GM23338 (cell line): ENCODE measurements at places on chromosomes 3 and 15.

DNA sequence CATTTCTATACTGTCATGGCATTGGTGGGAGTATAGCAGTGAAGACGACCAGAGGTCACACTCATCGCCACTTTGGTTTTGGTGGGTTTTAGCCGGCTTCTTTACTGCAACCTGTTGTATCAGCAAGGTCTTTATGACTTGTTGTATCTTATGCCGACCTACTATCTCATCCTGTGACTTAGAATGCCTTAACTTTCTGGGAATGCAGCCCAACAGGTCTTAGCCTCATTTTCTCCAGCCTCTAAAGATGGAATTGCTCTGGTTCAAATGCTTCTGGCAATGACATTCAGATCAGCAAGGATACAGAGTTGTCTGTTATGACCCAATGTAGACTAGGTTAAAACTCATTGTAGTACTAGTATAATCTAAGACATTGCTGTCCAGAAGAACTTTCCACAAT, 54.9 kb upstream of the LRTM1 start:
- DNase-seq, result no peak

GRCh38 chr3:359672-360071, 163.1 kb downstream of the CHL1 start:
- DNase-seq, result no peak

DNA sequence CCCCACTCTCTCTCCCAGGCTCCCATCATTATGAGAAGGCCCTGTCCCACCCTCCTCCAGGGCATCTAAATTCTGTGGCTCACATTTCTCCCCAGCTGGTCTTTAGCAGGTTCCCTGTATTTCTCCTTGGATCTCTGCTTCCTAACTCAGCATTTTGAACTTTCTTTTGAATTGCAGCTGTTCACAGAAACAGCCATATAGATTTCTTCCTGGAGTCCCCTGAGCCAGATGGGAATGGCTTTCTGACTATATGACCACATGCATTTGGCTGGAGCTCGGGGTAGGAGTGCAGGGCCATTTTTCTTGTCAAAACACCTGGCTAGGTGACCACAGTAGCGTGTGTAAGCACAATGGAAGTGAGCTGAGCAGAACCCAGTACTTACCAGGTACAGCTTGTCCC, 22.0 kb downstream of the RBP2 start:
- no peak for DNase-seq

DNA sequence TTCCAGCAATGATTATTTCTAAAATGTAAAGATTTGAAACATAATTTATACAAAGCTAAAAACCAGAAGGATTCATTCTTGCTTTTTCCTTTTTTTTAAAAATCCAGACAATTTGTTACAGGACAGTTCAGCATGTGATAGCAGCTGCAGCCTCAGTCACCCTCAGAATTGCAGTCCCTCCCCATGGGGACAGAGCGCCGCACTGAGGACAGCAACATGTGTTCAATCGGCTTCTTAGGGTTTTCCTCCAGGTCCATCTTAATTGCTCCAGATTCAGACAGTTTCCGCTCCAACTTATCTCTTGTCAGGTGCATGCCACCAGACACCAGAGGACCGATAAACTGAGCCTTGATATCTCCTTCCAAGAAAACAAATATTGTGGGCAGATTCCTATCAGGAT, 134.9 kb upstream of the TBC1D5 start:
- no peak for DNase-seq

DNA sequence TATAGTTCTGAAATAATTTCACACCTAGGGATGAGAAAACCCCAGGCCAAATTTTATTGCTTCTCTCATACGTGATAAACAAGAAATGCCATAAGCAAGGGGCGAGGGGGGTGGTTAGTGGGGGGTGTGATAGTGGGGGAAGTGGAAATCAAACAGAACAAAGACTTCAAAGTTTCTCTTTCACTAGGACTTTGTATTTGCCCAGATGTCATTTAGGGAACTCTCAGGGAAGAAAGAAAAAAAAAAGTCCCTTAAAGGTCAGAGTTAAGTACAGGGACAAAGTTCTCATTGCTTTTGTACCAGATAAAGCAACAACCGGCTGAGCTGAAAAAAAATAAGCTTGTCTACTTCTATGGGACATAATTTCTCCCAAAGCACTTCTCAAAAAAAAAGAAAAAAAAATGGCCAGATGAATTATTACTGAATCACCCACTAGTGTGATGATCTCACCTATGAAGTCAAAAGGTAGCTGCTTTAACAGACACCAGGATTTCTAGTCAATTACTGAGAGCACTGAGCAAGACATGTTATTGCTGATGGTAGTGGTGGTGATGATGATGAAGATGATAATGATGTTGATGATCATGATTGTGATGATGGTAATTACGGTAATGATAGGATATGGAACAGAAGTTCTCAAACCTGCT, 56.2 kb downstream of the FHIT start:
- DNase-seq, result no peak

DNA sequence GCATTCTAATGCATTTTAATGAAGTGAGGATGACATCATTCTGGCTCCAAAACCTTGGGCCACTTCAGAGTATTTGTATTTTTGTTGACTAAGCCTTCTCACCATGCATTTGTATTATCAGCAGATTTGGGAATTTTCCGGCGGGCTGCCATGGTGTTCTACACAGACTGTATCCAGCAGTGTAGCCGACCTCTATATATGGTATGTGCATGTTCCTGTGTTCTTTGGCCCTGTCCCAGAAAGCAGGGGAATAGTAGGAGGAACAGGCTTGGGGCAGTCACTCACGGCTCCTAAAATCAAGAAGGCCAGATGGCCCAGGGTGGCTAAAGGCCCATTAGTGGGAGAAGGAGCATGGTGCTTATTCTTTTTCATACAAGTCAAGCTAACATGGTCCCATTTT, 80.5 kb downstream of the USF3 start:
- no peak for DNase-seq

- DNase-seq, result no peak
These were observed 292.5 kb upstream of the SATB1 start for GRCh38 chr3:18717598-18717997.

DNA sequence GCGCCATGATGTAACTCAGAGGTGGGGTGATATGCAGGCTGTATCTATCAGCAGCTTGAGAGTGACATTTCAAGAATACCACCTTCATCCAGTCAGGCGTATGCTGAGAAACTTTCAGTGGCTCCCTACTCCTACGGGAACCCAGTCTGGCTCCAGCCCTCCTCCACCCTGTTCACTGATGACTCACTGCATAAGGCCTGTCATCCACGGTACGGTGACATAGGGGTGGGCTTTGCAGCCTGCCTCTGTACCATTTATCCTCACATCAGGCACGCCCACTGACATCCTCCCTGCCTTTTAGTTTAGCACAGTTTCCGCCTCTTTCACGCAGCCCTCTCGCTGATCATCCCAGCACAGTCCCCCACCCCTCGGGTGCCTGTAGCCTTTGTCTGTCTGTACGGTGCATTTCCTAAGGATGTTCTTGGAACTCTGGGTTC, 11.7 kb downstream of the PXYLP1 start:
- DNase-seq, result no peak

- DNase-seq, result no peak
These were observed 73.0 kb upstream of the PCSK6 start for GRCh38 chr15:101562428-101563059.

DNA sequence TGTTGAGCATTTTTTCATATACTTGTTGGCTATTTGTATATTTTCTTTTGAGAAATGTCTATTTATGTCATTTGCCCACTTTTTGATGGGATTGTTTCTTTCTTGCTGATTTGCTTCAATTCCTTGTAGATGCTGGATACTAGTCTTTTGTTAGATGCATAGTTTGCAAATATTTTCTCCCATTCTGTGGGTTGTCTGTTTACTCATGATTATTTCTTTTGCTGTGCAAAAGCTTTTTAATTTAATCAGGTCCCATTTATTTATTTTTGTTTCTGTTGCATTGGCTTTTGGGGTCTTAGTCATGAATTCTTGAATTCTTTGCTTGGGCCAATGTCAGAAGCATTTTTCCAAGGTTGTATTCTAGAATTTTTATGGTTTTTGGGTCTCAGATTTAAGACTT, 251.7 kb downstream of the WNT5A start:
- no peak for DNase-seq

- DNase-seq, result no peak
These were observed 890 bp downstream of the CHRD start for GRCh38 chr3:184380627-184381260.

GRCh38 chr3:149752788-149753136, 473 bp upstream of the COMMD2 start:
- DNase-seq, result no peak

DNA sequence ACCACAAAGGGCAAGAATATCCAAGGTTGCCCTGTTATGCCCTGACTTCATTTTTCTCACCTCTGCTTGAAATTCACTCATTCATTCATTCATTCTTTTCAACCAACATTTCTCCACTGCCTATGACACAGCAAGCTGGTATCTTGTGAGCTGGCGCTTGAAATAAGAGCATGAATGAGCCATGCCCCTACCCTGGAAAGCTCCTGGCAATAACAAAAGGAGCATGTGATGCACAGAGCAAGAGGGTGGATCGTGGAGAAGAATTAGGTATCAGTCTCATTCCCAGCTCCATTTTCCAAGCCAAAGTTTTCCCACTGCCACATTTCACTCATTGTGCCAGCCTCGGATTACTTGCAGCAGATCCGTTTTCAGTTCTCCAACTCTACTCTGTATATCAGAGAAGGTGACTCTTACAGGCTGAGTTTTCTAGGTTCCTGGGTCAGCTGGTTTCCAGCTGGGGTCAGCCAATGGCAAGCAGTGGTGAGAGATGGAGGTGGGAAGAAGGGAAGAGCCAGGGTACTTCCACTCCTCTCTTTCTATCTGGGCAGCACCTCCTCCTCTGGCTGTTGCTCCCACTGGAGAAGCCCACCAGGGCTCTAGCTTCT, 144.8 kb downstream of the SUCLG2 start:
- DNase-seq, result no peak

GRCh38 chr3:159817126-159817525, 171.5 kb upstream of the IL12A start:
- no peak for DNase-seq

GRCh38 chr3:80550174-80550573, 782.4 kb upstream of the ROBO1 start:
- no peak for DNase-seq

GRCh38 chr3:5151586-5151985, 29.5 kb downstream of the ARL8B start:
- DNase-seq, result no peak
